ENCODE measurements at places on chromosomes 13 and 19. TPM values are rescaled to one million over a fixed set of nuclear protein-coding genes. Genes with fewer than 3 reads are reported as not detected.

The ACP4 gene
- total RNA-seq = not detected

The RASIP1 gene
- total RNA-seq = 9.8 TPM

DNA sequence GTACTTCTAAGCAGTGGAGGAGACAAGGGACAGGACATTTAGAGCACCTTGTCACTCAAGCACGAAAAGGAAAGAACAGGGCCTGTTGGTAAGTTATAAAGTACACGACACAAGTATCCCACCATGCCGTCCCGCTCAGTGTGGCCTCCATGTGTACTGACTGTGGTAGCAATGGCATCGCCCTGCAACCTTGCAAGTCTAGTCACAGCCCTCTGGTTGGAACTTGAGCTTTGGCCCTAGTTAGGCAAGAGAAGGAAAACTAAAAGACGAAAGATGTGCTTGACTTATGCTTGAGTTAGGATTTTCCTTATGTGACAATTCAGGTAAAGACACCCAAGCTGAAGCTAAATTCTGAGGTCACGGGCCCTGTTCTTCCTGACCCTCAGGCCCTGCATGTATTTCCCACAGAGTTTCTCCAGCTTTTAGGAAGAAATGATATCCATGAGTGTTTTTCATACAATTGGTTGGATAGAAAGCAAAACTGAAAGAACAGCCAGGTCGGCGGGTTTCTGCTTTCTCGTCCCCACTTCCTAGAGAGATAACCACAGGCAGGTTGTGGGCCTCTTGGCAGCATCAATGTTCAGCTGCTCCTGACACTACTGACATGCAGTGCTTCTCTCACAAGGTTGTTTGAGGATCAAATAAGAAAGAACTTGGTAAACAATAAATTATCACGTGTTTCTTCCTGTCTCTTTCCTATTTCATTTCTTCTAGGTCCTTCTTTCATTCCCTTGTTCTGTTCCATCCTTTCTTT is 216.2 kb downstream of the IRS2 start:
- H3K36me3 ChIP-seq = no peaks in the 10 kb centered on the region
- no peaks in the 10 kb centered on the region for H3K4me1 ChIP-seq
- DNase-seq = no peak
- no peak overlapping the region for H3K4me3 ChIP-seq
- no peaks in the 10 kb centered on the region for H3K27me3 ChIP-seq

DNA sequence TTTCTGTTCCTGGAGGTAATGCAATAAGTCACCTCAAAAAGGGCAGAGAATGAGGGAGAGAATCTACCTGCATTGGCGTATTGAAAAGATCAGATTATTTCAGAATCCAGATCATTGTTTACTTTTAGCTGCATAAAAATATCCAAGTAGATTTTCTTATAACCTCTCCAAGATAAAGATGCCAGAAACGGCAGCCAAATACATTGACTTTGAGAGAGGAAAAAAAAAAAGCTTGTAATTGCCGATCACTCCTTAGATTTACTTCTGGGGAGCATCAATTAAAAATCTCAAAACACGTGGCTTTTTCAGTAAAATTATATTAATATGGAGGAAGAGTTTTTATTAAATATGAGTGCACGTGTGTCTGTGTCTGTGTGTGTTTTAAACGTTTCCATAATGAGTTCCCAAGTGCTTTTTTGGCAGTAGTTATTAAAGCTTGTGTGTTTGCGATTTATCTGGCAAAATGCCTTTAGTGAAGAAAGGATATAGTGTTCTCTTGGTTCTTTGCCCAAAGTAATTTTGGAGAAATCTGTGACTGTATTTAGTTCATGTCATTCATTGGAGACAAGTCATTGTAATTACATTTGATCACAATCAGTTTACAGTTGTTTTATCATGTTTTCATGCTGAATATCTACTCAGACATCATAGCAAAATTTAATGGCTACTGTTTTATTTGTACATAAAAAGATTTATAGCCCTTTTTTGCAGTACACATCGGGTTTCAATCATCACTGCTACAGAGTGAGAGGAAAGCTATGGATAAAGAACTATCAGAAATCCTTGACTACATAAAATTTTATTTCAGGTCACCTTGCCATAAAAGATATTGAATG is 176.1 kb downstream of the TM9SF2 start:
- no peaks in the 10 kb centered on the region for H3K4me1 ChIP-seq
- DNase-seq = no peak
- H3K4me3 ChIP-seq = no peak overlapping the region
- no peaks in the 10 kb centered on the region for H3K27me3 ChIP-seq
- no peaks in the 10 kb centered on the region for H3K36me3 ChIP-seq

- no peak overlapping the region for H3K27ac ChIP-seq
- no peaks in the 10 kb centered on the region for H3K27me3 ChIP-seq
- no peak overlapping the region for H3K4me3 ChIP-seq
- no peak for DNase-seq
Measured at GRCh38 chr13:66546534-66547379, 683.4 kb downstream of the PCDH9 start.

GRCh38 chr13:73403355-73404120 is 344.7 kb downstream of the KLF5 start:
- H3K27ac ChIP-seq = no peak overlapping the region
- H3K4me1 ChIP-seq = peaks cover 9% of the 10 kb centered on the region
- H3K27me3 ChIP-seq = no peaks in the 10 kb centered on the region

GRCh38 chr13:110531671-110532083 is 29.8 kb downstream of the RAB20 start:
- peak; percentile 75 for DNase-seq
- H3K27me3 ChIP-seq = no peaks in the 10 kb centered on the region
- H3K4me1 ChIP-seq = peaks cover 44% of the 10 kb centered on the region
- peak overlapping the region; percentile 60 for H3K27ac ChIP-seq
- no peak overlapping the region for H3K4me3 ChIP-seq
- H3K36me3 ChIP-seq = no peaks in the 10 kb centered on the region

GRCh38 chr13:109233293-109233692 is 553.1 kb downstream of the IRS2 start:
- no peaks in the 10 kb centered on the region for H3K4me1 ChIP-seq
- H3K27ac ChIP-seq = no peak overlapping the region
- no peaks in the 10 kb centered on the region for H3K36me3 ChIP-seq
- H3K27me3 ChIP-seq = no peaks in the 10 kb centered on the region
- no peak for DNase-seq

- H3K4me3 ChIP-seq = no peak within 1 kb of the TSS
- H3K36me3 ChIP-seq = no peaks in the 10 kb centered on the region
- H3K27me3 ChIP-seq = no peaks in the 10 kb centered on the region
- peak within 1 kb of the TSS; percentile 99 for H3K27ac ChIP-seq
- no peak for DNase-seq
Measured at GRCh38 chr13:113973218-113974164, at the start of gene C13orf46. Gene C13orf46, minus strand, starts transcription at chr13:113974076. Its CDS starts 79 bp downstream, at chr13:113973997.

DNA sequence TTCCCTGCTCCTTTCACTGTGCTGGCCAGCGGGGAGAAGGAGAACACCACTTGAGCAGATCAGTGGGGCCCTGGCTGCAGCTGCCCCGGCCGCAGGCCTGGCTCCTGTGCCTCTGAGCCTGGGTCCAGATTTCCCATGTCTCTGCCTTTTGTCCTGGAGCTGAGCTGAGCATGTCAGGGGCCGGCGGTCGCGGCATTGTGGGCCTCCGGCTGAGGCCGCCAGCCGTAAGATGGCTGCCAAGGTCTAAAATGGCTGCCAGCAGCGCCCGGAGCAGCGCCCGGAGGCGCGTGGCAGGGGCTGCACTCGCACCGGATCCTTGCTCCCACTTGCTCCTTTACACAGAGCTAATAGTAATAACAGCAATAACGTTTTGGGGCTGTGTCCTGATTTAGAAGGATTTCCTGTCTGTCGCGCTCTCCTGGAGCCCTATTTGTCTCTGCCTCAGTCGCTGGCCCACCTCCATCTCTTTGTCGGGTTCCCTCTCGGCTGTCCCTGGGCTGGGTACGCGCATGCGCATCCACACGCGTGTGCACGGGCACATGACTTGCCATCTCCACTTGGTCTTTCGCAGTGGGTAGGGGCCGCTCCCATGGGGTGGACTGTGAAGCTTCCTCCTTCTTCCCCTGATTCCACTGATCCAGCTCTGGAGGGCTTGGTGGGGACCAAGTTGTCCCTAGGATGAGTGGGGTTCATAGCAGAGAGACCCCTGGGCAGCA is 32.1 kb downstream of the LYL1 start:
- no peak for DNase-seq
- no peak overlapping the region for H3K27ac ChIP-seq
- peaks cover 6% of the 10 kb centered on the region for H3K4me1 ChIP-seq
- no peak overlapping the region for H3K4me3 ChIP-seq
- no peaks in the 10 kb centered on the region for H3K27me3 ChIP-seq
- no peaks in the 10 kb centered on the region for H3K36me3 ChIP-seq
